T-helper 2 cell (primary cell): ENCODE measurements at places on chromosomes 2 and 18.

DNA sequence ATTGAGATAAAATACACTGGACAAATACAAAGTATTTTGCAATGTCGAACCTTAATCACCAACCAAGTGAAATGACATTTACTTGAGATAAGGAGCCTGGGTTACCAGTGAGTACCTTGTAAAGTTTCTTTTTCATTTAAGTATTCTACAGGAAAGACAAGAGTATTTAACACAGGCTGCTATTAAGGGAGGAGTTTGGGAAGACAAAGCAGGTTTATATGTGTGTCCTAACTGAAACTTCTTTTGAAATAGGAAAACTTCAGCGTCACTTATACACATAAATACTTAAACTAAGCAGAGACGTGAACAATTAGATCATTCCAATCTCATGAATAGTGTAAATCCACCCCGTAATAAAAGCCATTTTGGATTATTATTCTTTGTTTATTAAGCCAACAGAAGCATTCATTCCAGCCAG lies 126.7 kb upstream of the CYP26B1 start:
- DNase-seq: no peak

GRCh38 chr18:63603355-63603754 lies 16.2 kb downstream of the SERPINB13 start:
- no peak for DNase-seq

DNA sequence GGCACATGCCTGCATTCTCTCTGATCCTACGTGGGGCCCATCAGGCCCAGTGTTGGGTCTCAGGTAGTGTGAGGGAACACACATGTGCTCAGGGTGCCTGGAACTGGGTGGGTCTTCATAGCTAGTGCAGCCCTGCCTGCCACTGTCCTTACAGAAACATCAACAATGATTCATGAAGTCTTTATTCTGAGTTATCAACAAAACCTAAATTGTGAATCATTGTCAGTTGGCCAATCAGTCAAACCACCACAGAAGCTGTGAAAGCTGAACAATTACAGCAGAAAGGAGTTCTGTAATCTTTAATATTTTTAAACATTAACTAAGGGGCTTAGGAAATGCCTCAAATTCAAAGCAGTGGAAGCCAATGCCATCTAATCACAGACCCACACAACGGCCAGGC lies 82.8 kb upstream of the ZNF521 start:
- DNase-seq: no peak

GRCh38 chr2:119472749-119473148 lies 41.1 kb downstream of the TMEM37 start:
- no peak for DNase-seq

DNA sequence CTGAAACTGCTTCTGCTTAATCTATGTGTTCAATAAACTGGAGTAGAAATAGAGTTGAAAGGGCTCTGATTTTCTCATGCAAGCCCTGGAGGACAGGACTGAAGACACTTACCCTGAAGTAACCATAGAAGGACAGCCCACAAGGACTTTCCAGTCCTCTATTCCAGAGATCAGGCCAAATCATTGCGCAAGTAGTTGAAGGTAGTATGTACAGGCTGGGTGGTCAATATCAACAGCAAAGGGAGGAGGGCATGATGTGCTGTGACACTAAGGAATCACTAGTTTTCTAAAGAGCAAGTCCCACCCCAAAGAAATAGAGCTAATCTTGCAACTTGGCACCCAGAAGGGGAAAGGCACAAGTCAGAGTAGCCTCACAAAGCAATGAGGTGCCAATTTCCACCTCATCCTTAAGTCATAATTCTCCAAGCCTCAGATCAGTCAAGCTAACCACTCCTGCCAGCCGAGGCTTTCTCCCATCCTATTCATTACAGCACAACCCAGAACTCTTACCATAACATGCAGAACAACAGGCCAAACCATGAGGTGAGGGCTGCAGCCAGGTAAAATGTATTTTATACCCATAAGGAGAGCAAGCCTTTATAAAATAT lies 533.5 kb downstream of the TNS1 start:
- DNase-seq: no peak

- DNase-seq: no peak
These were observed 14.3 kb upstream of the PTH2R start for GRCh38 chr2:208392300-208392699.

DNA sequence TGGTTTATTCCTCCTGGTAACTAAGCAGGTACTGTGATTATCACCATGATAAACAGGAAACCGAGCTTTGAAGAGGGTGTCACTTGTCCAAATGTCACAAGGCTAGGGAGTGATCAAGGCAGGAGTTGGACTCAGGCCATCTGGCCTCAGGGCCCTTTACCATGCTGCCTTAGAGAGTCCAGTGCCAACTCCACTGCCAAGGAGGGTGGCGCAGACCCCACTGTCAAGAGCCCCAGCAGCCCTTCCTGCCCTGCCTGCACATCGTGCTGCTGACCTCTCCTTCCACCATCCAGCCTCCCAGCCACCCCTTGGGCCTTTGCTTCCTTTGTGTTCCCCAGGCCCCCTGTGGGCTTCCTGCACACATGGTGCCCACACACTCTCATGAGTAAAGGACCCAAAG lies 48.3 kb downstream of the TNS1 start:
- DNase-seq: no peak

- DNase-seq: no peak
These were observed 135.7 kb downstream of the USP34 start for GRCh38 chr2:61335187-61335586.

- DNase-seq: no peak
These were observed 36.7 kb downstream of the EPAS1 start for GRCh38 chr2:46333912-46334311.

- DNase-seq: no peak
These were observed 547.3 kb upstream of the FANCL start for GRCh38 chr2:58788402-58788801.

GRCh38 chr2:215651412-215651811 lies 215.5 kb upstream of the FN1 start:
- no peak for DNase-seq

DNA sequence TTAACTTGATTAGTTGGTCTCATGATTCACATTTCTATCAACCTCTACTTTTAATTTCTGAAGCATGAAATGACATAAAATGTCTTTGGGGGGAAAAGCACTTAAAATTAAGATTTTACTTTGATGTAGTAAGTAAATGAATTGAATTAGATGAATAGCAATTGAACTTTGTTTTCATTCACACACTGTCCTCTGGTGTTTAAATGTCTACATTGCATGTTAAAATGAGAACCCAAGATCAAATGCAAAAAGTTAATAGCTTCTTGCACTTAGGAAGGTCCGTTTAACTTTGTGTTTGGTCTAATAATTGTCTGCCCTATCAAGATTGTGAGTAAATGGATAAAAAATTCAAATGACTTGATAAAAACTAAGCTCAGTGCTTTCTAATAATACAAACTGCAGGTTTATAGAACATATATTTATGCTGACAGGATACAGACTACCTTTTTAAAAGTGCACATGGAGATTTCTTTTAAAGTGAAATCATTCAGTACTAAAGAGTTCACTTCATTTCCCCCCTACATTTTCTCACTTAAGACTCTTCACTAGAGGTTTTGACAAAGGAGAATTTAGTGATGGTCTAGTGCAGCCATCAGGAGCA lies 156.2 kb upstream of the NABP1 start:
- DNase-seq: peak; percentile 13

GRCh38 chr2:170339322-170339721 lies 161.4 kb downstream of the MYO3B start:
- no peak for DNase-seq

- DNase-seq: no peak
These were observed 88.9 kb upstream of the CYP1B1 start for GRCh38 chr2:38164881-38165280.

DNA sequence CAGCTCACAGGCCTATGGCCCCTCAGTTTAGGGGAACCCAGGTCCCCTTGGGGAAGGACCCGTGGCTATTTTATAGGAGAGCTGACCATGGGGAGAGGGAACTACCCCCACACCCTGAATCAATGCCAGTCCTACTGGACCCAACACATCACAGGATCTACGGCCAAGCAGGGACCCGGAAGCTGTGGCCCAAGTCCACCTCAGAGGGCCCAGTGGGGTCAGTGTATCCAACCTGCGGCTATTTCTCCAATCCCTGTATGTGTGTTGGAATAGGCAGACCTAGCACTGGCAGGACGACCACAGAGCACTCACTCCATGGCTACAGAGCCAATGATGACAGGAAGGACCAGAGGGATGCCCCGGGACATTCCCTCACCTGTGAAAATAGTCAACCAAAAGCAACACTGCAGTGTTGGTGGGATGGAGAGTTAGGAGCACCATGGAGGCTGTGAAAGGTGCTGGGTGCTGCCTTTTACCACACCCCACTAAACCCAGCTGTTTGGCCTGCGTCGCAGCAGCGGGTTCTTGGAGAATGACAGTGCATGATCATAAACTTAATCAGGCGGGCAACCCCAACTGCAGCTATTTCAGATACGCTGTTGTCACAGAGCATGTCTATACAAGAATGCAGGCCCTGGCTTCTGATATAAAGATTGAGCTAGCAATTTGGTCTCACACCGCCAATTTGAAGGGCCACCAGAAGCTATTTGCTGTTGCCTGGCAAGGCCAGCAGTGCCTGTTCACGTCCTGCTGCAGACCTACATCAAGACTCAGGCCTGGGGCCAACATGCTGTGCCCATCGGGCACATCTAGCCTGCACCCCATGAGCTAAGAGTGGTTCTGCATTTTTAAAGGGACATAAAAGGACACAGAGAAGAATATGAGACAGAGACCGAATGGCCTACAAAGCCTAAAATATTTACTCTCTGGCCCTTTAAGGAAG lies 110.4 kb downstream of the EIPR1 start:
- no peak for DNase-seq

GRCh38 chr2:23355001-23355400 lies 30.0 kb upstream of the KLHL29 start:
- DNase-seq: no peak

GRCh38 chr2:196985511-196986183 lies 59.1 kb upstream of the PGAP1 start:
- no peak for DNase-seq

DNA sequence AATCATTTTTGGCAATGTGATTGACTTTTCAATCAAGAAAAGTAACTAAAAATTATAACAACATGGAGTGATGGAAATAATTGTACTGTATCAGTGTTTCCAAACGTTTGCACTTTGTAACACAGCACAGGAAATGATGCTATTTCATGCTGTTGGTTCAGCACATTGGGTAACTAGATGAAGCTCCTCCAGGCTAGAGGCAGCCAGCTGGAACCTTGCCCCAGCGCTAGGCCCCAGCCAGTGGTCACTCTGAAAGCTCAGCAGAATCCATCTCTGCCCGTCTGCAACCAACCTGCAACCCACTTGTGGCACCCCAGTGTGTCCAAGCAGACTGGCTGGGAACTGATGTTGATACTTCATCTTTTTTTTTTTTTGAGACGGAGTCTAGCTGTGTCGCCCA lies 15.3 kb downstream of the UNC50 start:
- DNase-seq: no peak

DNA sequence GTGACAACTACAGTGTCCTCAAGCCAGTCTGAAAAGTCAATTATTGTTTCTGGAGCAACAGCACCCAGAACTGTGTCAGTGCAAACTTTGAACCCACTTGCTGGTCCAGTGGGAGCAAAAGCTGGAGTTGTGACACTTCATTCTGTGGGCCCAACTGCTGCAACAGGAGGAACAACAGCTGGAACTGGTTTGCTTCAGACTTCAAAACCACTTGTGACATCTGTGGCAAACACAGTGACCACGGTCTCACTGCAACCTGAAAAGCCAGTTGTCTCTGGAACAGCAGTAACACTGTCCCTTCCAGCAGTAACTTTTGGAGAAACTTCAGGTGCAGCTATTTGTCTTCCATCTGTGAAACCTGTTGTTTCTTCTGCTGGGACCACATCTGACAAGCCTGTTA lies 59.8 kb downstream of the TAF4B start:
- DNase-seq: no peak

- peak; percentile 45 for DNase-seq
These were observed 101.7 kb downstream of the AGAP1 start for GRCh38 chr2:235595422-235596010.

DNA sequence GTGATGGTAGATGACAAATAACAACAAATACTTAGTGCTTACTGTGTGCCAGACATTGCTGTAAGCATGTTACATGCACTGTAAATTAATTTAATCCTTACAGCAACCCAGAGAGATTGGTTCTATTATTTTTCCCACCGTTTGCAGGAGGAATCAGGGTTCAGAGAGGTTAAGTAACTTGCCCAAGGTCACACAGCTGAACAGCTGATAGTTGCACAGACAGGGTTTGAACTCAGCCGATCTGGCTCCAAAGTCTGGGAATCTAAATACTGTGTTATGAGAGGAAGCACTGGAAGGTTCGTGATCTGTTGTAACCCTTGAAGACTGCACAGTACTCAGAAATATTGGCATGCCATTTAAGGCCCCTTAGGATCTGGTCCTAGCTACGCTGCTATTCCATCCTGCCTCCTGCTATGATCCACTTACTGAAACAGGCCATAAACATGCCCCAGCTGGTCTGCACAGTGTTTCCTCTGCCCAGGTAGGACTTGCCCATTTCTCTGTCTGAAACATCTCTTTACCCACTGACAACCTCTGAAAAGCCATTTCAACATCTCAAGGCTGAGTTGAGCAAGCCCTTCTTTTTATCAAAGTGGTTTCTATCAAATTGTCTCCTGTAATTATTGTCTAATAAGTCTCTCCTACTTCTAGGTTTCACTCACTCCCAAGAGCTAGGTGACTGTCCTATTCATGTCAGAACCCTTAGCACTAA lies 40.4 kb upstream of the MRPL33 start:
- no peak for DNase-seq

DNA sequence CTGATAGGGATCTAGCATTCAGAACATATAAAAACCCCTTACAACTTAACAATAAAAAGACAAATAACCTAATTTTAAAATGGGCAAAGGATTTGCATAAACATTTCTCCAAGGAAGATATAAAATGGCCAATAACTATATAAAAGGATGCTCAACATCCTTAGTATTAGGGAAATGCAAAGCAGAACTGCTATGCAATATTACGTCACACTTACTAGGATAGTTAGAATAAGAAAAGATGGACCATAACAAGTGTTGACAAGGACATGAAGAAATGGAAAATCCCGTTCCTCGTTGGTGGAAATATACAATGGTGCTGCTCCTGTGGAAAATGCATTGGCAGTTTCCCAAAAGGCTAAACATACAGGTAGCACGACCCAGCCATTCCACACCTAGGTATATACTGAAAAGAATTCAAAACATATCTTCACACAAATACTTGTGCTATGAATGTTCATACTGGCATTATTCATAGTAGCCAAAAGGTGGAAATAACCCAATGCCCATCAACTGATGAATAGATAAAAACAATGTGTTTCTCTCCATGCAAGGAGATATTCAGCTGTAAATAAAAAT lies 48.2 kb upstream of the REV1 start:
- no peak for DNase-seq

- no peak for DNase-seq
These were observed 39.5 kb upstream of the ARL4C start for GRCh38 chr2:234536178-234536965.

- no peak for DNase-seq
These were observed 225.1 kb upstream of the ITGA4 start for GRCh38 chr2:181231886-181232621.
